Right forelimb (tissue), 1 donor: ENCODE measurements at places on chromosomes 5 and 9.

DNA sequence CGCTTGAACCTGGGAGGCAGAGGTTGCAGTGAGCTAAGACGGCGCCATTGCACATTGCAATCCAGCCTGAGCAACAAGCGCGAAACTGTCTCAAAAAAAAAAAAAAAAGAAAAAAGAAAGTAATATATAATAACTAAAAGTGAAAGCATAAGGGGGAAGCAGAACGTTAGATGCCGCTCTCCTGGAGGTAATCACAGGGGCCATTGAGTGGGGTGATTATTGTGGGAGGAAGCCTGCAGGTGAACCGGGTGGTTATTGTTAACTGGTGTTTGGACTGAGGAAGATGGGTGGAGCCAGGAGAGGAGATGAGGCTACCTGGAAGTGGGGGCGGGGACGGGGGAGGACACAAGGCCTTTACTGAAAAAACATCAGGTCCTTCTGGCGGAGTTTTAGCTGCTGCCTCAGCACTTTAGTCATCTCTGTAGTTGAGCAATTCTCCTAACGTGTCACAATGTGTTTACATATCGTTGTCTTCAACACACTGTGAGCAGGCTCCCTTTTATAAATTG, 5.3 kb upstream of the TJP2 start:
- DNase-seq: no peak

DNA sequence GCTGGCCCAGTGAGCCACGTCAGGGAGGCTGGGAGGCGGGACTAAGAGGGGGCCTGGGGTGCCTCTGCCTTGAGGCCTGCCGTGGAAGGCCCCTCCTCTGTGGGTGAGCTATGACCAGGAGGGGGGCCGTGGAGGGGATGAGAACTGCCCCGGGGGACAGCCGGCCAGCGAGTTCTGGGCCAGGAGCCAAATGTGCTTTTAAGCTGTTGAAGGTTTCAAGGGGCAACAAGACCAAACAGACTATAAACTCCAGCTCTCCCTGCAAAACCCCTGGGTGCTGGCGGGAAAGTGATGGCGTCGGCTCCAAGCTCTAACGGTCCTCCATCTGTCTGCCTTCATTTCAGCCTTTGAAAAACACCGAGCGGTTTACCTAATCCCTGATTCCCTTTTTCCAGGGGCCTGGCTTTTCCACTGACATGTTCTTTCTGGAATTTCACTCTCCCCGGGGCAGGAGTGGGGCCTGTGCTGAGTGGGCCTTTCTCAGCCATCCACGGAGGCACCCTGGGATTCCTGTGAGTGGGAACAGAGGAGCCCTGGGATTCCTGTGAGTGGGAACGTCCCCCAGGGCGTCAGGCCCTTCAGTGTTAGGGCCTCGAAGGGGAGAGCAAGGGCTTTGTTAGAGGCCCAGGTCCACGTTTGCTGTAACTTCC, 65.6 kb downstream of the COL5A1 start:
- DNase-seq: peak; percentile 89

DNA sequence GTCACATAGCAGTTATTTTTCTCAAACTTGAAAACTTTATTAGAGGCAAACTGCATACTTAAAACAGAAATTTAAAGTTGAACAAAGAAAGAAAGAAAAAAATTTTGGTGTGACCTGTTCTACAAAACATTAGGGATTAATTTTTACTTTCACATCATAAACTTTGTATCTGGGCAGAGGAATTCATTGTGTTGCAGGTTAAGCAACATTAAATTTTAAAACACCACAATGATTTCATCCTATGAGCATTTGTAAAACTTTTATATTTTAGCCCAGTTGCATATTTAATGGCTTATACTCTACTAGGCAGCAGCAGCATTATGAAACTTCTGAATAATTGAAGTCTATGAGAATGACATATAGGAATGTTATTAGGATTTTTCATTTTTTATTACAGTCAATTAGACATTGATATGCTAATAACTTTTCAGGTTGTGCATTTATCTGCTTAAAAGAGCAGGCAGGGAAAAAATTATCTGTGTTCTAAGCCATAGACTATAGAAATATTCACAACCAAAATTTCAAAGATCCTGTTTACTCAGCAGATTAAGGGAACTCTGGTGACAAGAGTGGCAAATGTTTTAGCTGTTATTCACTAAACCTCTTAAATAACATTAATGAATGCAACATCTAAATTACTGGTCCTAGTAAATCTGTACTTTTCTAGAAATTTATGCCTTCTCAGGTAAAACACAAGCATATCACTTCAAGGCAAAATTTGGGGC, 1088.5 kb upstream of the CDH6 start:
- no peak for DNase-seq

DNA sequence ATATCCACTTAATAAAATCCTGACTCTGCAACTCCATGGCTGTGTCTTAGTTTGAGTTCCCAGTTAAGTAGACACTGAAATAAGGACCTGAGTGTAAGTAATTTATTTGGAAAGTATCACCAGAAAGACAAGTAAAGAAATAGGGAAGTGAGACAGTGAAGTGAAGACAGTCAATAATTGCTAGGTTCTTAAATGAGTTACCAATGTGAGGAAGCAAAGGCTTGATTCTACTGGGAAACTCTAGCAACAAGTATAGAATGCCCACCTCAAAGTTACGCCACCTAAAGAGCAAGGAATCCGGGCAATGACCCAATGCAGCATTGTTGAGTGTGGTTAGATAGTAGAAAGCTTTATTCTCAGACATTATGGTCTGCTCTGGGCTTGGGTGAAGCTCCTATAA, 383.9 kb downstream of the TLR4 start:
- DNase-seq: no peak

- no peak for DNase-seq
Measured at GRCh38 chr5:143456952-143457547, 53.6 kb upstream of the NR3C1 start.

- DNase-seq: peak; percentile 83
Measured at GRCh38 chr5:10856683-10857337, 95.8 kb upstream of the DAP start.

GRCh38 chr5:112329419-112330090, 89.5 kb downstream of the EPB41L4A start:
- no peak for DNase-seq

GRCh38 chr5:8410618-8411017, 541.7 kb downstream of the MTRR start:
- no peak for DNase-seq

- DNase-seq: no peak
Measured at GRCh38 chr5:120655828-120656435, 191.8 kb downstream of the PRR16 start.

DNA sequence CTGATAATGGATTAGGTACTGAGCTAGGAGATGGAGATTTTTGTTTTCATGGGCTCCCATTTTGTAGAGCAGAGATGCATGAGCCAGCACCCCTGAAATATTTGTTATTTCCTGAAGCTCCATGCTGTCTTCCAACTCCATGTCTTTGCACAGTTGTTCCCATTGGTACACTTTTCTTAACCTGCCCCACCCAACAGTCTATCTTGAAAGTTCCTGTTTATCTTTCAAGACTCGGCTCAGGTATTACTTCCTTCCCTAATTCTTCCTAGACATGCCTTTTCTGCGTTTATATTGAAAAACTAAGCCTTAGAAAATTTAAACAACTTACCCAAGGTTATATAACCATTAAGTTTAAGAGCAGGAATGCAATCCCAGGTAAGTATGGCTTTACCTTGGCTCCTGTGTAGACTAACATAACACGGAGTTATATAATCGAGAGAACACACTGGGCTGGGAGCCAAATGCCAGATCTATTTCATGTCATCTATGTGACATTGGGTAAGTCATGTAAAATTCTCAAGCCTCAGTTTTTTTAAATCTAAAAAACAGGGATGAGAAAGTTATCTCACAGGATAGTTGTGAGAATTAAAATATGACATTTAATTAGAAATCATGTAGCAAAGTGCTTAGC, 67.4 kb downstream of the LIX1 start:
- no peak for DNase-seq
